Activated CD4-positive, alpha-beta T cell treated with anti-CD3 and anti-CD28 coated beads, Interleukin-2, amount 10 ng/mL, durations not matched to agents 24 days and 14 days (primary cell): ENCODE measurements at places on chromosomes 1 and 21.

GRCh38 chr21:41321211-41321907, 4.8 kb downstream of the FAM3B start:
- DNase-seq: peak; percentile 64

DNA sequence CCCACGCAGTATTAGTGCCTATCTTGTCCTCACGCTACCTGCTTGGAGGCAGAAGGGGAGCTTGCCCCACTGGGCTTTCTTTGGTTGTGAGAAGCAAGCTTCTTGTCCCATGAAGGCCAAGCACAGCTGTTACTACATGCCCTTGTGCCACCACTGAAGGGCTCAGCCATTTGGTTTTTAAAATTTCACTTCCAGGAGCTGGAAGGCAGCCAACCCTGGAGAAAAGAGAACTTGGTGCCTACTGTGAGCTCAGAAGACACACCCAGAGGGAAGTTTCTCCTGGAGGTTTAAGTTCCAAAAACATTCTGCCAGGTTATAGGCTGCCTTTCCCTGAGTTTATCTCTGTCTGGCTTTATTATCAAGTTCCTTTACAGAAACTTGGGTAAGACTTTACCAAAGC, 187.4 kb downstream of the SLC35F3 start:
- no peak for DNase-seq

GRCh38 chr1:108107658-108108057, 92.5 kb downstream of the SLC25A24 start:
- DNase-seq: peak; percentile 66

GRCh38 chr1:75861831-75862230, 65.1 kb downstream of the MSH4 start:
- no peak for DNase-seq

GRCh38 chr1:45171575-45171974, 34.8 kb downstream of the ZSWIM5 start:
- DNase-seq: no peak

GRCh38 chr1:33880305-33880704, 16.4 kb downstream of the HMGB4 start:
- DNase-seq: no peak

- no peak for DNase-seq
Measured at GRCh38 chr1:175274368-175274767, 81.8 kb upstream of the KIAA0040 start.

- peak; percentile 93 for DNase-seq
Measured at GRCh38 chr1:78004719-78005447, at the start of gene DNAJB4. DNAJB4 (plus strand) TSS chr1:78004939; CDS start chr1:78005111, 172 bp downstream.

GRCh38 chr21:29077651-29078090, 4.2 kb upstream of the CCT8 start:
- DNase-seq: peak; percentile 76

- no peak for DNase-seq
Measured at GRCh38 chr1:209929751-209930150, 8.3 kb upstream of the SYT14 start.

DNA sequence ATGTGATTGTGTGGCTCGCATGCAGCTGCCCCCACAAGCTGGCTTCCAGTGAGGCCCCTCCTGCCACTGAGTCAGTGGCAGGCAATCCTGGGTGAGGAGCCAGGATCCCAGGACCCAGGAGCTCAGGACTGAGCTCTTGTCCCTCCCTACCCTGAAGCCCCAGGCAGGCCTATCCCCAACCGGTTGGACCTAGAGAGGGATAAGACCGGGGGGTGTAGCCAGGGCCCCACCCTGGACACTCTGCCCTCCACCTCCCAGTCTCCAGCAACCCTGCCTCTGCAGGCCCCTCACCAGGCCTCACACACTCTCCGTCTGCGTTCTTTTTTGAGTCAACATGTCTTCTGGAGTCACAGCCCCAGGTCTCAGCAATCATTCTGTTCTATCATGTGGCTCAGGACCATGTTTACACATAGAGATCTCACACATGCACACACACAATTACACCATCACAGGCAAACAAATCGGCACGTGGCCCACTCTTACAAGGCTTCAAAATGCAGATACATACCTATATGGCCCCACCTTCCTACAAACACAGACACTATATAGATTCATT, 2.6 kb downstream of the VSIG8 start:
- DNase-seq: no peak

DNA sequence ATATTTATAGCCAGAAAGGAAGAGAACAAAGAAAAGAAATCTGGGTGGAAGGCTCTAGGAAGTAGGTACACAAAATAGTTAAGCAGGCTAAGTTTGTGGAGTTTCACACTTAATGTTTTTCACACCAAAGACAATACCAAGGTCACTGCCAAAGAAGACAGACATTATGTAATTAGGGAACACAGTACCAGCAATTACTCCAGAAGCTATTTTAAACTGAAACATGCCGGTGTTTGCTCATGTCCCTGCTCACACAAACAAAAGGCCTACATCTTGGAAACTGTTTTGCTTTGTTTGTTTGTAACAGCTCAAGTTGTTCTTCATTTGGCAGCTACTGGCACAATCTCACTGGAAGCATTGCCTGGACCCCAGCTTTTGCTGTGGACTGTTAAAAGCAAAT, 88.5 kb upstream of the DAB1 start:
- no peak for DNase-seq

DNA sequence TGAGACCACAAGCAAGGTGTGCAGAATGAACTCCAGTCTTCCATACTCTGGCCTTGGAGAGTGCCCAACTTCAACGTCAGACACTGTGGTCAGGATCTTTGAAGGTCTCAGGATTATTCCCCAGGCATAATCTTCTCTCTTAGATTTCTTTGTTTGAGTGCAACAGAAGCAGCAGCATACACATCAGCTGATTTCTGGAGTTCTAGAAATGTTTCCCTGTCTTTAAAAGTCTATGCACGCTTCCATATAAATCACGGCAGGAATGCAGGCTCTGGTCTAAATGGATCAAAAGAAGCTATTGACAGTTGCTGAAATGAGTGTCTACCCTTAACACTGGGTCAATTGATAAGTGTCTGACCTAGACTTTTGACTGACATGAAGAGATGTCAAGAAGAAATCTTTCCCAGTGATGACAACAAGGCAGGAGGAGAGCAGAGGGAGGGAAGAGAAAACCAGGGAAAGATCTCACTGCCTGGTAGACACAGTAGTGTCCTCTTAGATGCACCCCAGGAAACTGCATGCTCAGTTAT, 279.7 kb downstream of the SPATA17 start:
- DNase-seq: no peak

GRCh38 chr1:156510709-156511108, 10.1 kb upstream of the MEF2D start:
- DNase-seq: no peak

DNA sequence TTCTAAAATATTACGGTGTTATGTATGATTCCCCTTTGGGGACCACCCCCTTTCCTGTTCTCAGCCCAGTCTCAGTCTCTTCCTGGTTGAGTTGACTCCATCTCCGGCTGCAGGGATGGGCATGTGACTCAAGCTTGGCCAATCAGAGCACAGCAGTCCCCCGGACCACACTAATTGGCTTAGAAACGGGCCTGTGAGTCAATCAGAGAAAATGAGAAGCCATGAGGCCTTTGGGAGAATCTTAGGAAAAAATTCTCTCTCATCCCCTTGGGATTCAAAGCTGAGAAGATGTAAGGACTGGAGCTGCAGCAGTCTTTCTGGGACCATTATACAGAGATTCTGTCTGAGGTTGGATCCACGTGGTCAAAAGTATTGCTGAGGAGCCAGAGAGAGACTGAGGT, 10.7 kb upstream of the FHAD1 start:
- DNase-seq: no peak

- no peak for DNase-seq
Measured at GRCh38 chr1:235996048-235996785, 68.7 kb downstream of the NID1 start.

- no peak for DNase-seq
Measured at GRCh38 chr1:219339466-219339865, 165.8 kb downstream of the LYPLAL1 start.

DNA sequence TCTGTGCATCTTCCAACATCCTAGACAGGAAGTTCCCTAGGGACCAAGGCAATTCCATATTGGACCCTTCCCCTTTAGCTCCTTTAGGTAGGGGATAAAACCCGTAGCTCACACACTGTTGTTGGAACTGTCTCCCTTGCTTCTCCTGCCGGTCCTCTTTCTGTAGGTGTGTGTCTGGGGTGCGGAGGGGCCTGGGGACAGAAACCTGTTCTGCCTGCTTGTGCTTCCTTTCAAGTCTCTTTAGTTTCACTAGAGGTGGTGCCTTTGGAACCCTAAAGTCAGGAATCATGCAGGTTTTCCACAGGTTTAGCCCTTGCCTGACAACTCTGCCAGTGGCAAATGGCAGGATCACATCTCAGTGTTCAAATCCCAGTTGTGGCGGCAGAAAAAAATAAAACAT, 74.6 kb upstream of the PTGFRN start:
- no peak for DNase-seq

DNA sequence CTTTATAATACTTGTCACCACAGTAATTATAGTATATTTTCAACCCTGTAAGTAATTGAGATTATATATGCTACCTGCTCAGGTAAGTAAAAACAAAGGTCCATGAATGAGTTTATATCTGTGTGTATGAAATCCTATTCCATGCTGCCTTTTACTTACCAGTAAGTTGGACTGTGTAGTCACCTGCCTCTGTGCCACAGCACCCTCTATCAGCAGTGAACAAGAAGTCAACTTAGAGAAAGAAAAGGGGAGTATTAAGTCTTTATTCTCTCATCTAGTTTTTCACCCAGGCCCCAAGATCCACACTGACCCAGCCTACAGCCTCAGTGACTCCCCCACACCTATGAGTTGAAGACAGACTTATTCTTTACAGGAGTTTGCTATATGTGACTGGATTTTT, 36.9 kb upstream of the IFI16 start:
- DNase-seq: no peak

DNA sequence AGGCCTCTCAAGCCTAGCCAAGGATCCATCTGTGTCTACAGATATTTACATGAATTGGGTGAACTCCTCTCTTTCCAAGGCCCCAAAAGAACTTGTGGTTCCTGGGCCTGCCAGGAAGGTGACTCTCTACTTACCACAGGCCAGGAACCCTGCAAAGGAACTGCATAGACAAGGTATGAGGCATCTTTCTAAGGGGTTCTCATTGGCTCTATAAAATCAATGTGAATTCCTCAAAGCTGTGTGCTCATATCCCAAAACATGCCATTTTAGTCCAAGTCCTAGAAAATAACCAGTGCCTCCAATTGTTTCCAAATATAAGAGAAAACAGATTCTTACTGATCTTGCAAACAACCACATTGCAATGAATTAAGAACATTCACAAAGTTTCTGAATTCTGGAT, 39.9 kb upstream of the RGL1 start:
- DNase-seq: no peak

DNA sequence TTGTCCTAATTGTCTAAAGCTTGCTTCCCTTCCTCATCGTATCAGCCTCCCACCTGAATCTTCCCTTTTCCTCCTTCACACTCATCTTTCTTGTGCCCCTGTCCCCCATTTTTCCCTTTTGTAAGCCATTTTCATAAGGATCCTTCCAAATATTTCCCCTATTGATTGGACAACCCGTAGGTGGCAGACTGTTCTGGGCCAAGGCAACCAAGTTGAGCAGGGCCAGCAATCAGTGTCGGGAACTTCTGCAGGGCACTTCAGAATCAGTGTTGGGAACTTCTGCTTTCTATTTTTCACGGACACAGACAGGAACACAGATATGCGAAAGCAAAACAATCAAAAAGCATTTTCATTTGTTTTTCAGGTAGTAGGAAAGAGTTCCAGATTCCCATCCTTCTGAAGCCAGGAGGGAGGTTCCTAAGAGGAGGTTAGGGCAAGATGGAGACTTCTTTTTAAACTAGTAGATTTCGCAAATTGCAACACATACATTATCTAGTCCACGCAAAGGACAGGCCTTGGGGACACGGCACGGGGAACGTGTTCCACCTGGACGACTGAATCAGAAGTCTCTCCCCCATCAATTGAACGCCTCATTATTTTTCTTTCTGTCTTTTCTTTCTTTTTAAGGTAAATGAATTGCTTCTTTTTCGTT, 691 bp upstream of the MPZL1 start:
- DNase-seq: peak; percentile 63

DNA sequence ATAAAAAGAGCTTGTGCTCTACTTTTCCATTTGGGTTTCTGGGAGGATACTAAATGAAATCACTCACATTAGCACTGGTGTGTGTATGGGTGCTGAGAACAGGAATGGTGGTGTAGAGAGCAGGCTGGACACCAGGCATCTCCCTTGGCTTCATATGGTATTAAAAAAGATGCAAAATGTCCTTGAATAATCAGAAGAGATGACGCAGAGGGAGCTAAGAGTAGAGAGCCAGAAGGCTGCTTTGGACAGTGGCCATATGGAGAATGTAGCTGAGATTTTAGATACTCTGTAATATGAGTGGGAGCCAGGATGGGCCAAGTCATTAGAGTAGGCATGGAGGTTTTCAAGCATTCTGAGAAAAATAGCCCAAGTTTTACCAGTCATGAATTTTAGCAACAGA, 112.3 kb upstream of the ZRANB2 start:
- no peak for DNase-seq

GRCh38 chr1:23791516-23792047, 637 bp downstream of the LYPLA2 start:
- peak; percentile 79 for DNase-seq

- DNase-seq: no peak
Measured at GRCh38 chr1:113616156-113616555, 143.1 kb downstream of the PHTF1 start.

DNA sequence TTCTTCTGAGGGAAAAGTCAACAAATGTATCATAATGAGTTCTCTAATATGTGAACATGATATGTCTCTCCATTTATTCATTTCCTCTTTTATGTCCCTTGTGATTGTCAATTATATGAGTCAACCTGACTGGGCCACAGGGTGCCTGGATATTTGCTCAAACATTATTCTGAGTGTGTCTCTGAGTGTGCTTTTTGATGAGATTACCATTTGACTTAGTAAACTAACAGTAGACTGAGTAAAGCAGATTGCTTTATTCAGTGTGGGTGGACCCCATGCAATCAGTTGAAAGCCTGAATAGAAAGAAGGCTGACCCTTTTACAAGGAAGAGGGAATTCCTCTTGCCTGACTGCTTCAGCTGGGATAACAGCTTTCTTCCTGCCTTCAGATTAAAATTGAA, 142.6 kb downstream of the SLC35F3 start:
- no peak for DNase-seq

DNA sequence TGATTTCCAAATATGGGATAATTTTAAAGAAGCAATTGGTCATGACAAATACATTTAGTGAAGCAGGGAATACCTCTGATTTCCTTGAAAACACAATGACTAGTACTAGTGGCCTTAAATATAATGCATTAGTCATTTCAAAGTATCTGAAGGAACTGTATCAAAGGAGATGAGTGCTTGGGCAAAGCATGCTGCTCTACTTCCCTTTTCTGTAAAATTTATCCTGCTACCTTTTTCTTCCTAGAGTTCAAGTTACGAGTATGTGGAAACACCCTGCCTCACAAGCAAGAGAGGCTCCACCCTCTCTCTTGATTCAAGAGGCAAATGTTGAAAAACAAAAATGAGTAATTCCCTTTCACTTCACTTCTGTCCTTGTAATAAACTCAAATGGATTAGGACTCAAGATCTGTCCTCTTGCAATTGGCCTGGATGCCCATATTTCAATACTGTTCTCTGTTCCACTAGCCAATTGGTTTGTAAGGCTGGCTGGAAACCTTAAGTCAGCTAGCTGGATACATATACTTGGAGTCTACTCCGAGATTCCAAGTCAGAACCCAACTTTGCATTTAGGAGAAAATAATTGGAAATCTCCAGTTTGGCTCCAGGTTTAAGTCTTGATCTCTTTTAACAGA, 92.5 kb downstream of the CDC42BPA start:
- DNase-seq: no peak
